Choroid plexus epithelial cell (primary cell): ENCODE measurements at places on chromosomes 6 and 20.
A peak's percentile ranks its signal among the peaks of the same experiment; 100 is the strongest.

- DNase-seq, result no peak
These were observed 47.2 kb upstream of the REV3L start for GRCh38 chr6:111530218-111530617.

DNA sequence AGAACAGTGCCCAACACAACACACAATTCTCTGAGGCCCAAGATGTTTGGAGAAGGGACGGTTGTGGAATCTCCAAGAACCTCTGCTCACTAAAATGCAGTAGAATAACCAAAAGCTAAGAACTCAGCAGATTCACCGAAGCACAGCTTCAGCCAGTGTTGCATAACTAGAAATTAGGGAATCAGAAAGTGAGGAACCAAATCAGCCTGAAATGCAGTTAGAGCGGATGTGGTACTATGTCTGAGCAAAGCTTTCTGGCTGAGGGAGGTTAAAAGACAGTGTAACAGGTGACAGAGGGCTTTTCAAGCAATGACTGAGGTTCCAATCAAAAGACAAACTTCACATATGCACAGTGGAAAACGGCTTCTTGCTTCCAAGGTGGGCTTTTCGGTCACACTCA is 197.9 kb upstream of the KCNK16 start:
- DNase-seq, result no peak

GRCh38 chr6:16199804-16200203 is 38.6 kb upstream of the GMPR start:
- DNase-seq, result no peak

DNA sequence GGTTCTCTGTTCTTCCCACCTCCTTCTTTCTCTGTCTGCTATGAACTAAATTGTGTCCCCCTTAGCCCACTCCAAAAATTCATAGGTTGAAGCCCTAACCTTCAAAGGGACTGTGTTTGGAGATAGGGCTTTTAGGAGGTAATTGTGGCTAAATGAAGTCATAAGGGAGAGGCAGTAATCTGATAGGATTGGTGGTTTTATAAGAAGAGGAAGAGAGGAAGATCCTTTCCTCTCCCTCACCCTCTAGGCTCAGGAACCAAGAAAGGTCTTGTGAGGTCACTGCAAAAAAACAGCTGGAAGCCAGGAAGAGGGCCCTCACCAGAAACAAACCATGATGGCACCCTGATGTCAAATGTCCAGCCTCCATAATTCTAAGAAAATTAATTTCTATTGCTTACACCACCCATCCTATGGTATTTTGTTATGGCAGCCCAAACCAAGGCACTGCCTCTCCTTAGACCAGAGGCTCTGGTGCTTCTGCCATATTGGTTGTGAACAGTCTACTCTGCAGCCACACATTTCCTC is 135.1 kb upstream of the COL21A1 start:
- DNase-seq, result no peak

GRCh38 chr20:24109537-24109936 is 121.0 kb upstream of the GGTLC1 start:
- DNase-seq, result no peak

DNA sequence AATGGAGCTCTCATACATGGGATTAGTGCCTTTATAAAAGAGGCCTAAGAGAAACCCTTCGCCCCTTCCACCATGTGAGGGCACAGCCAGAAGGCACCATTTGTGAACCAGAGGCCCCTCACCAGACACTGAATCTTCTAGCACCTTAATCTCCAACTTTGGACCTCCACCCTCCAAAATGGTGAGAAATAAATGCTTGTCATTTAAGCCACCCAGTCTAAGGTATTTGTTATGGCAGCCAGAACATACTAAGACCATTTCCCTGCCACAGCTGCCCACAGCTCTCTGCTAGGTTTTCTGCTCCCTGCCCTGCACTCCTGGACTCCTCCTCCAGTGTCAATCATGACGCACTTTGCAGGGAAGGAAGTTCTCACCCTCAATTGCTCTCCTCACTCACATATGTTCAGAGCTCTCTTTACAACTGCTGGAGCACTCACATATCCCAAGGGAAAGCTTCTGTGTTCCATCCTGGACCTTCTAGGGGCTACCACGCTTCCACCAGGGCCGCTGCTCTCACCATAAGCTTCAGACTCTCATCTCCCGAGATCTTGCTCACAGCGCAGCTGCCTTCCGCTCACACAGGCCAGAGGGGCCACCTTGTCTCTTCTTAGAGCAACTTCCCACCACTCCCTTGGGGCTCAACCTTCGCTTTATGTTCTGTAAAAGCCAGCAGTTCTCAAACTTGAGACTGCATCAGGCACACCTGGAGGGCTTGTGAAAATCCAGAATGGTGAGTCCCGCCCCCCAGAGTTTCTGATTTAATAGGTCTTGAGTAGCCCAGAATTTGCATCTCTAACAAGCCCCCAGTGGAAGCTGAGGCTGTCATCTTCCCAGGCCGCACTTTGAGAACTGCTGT is 1.6 kb upstream of the LY86 start:
- no peak for DNase-seq

DNA sequence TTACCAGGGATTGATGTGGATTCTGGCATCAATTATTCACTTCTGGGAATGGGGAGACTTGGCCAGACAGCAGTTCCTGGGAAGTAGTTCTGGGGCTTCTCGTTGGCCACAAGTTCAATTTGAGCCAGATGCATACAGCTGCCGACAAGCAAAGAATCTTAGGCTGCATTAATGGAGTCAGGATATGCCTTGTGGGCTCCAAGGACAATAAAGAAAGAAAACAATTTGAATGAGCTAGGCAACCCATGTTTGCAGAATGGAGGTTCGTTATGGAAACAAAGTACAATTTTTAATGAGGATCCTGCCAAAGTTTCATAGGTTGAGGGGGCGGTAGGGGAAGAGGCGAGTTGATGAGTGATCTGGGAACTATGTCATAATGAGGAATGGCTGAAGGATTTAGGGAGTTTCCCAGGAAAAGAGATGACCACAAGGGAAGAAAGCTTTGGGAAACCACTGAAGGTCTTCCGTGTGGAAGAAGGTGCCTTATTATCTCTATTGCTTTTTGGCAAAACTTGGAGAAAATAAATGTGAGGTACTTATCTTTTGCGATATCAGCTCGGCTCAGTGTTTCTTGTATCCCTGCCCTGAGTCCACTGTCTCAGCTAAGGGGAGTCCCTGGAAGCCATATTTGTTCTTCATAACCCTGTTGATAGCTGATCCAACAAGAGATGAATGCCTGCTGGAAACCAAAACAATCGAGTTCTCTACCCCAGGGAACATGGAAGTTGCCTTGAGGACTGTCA is 181.0 kb upstream of the ZNF217 start:
- DNase-seq, result peak; percentile 79
